ENCODE measurements at places on chromosomes 3 and 15.

DNA sequence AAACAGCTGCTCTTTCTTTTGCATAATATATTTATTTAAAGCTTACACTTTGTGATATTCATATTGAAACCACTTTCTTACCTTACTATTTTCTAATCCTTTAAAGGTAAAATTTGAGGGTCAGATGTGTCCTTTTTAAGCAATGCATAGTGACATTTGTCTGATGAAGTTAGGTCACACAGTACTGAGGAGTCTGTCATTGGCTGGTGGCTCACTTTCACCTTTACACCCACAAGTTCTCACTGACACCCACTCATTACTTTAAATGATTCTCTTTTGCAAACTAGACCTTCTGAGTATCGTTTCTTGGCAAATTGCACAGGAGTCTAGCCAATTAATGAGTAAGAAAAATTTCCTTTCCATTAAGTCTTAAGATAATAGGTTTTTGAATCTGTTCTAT, 758.3 kb upstream of the ARPP21 start:
- no peak for DNase-seq

GRCh38 chr15:65655457-65655856, 33.7 kb downstream of the SLC24A1 start:
- DNase-seq: no peak

GRCh38 chr3:58035524-58036255, 27.5 kb downstream of the FLNB start:
- DNase-seq: no peak

- DNase-seq: no peak
Measured at GRCh38 chr3:121895736-121896135, 1.5 kb downstream of the SLC15A2 start.

GRCh38 chr3:89957451-89957850, 850.0 kb downstream of the EPHA3 start:
- no peak for DNase-seq

DNA sequence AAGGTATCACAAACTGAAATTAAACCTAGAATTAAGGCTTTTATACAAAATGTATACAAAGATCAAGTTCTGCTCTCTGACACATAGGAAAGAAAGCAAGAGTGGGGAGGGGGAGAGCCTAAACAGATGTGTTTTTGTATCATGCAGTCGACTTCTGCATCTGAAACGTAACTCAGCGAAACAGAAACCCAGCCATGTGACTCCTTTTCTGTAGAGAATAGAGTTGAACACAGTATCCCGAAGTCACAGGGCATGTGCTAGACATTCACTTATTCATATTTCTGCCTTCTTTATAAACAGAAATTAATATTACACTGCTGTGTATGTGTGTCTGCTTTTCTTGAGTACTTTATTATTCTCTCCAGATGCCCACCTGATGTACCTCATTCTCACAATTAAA, 121.0 kb downstream of the PDZRN3 start:
- DNase-seq: no peak

DNA sequence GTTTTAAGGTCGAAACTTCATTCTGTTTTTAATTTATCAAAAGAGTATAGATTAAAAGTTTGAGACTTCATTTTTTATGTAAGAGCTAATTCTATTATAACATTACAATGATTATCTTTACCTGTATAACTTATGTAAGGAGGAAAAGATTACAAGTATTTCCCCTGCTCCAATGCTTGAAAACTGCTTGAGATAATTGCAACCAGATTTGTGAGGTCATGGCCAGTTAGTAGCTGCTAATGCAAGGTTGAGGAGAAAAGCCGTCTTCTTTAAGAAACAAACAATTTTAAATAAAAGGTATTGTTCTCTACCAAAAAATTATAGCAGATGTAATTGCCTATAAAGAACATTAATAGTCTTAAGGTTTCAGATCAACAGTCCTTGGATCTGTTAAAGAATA, 208.3 kb upstream of the UBE2E2 start:
- DNase-seq: no peak

DNA sequence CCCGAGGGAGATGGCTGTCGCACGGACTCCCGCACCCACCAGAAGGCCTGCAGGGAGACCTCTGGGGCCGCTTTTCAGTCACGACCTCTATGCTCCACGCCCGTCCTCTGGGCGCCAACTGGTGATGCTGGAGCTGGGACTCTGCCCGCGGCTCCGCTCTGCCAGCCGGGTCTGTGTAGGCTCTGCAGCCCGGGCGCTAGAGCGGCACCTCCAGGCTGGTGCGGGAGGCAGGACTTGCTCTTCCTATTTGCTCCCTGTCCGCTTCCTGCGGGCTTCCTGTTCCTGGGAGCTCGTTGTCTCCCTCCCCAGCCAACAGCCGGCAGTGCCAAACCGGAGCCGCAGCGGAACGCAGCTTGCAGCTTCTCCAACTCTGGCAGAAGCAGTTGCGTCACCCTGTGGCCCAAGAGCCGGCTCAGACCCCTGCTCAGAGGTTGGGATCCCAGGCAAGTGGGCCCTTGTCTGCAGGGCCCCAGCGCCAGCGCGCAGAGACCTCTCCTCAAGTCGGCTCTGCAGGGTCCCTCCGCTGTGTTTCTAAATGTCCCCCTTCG, 285.9 kb downstream of the XXYLT1 start:
- DNase-seq: no peak

- DNase-seq: no peak
Measured at GRCh38 chr3:148373961-148374360, 323.7 kb upstream of the AGTR1 start.

DNA sequence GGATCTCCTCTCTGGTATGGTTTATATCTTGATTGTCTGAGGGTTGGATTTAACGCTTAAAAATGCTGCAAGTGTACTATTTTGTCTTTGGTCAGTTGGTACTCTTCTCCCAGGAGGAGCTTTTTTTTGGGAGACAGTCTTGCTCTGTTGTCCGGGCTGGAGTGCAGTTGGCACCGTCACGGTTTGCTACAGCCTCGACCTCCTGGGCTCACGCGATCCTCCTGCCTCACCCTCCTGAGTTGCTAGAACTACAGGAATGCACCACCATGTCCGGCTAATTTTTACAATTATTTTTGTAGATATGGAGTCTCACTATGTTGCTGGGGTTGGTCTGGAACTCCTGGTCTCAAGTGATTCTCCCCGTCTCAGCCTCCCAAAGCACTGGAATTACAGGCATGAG, 89.5 kb downstream of the FNDC3B start:
- no peak for DNase-seq
